T47D (cell line): ENCODE measurements at places on chromosomes 4 and X.

GRCh38 chr4:71470524-71470923 is 131.7 kb downstream of the SLC4A4 start:
- DNase-seq = no peak

GRCh38 chrX:46257451-46257879 is 287.8 kb downstream of the ZNF674 start:
- DNase-seq = no peak

DNA sequence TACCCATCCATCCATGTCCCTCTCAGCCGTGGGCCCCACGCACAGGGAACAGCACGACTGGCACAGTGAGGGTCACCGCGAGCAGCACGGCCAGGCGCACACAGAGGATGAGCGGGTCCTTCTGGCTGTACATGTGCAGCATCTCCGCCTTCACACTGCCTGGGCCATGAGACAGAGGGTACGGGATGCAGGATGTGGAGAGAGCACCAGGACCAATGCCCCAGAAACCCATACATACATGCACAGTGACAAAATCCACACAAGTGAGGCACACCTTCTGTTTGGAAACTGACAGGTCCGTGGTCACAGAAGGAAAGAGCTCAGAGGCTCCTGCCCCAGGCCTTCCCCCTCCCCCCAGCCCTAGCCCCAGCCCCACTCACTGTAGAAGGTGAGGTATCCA is 9.5 kb downstream of the SLC38A5 start:
- no peak for DNase-seq

- peak; percentile 51 for DNase-seq
Measured at GRCh38 chr4:174828845-174829701, at the start of gene GLRA3. TSS of gene GLRA3 (minus strand) at chr4:174829247. CDS start at chr4:174828811, 436 bp downstream.

DNA sequence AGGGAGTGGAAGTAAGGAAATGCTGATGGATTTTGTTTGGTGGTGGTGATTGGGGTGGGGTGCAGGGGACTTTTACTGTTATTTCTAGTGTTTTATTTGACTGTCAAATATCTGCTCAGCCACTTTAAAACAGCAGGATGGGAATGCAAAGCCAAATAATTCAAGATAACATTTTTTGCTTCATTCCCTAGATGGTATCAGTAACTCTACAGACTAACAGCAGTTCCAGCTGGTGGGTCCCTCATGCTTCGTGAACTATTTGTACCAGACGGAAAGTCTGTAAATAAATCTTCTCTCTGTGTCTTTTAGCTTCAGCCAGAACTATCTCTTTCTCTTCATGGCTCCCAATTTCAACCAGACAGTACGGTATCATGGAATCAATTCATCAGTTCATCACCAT is 27.5 kb downstream of the GPR143 start:
- DNase-seq = no peak

DNA sequence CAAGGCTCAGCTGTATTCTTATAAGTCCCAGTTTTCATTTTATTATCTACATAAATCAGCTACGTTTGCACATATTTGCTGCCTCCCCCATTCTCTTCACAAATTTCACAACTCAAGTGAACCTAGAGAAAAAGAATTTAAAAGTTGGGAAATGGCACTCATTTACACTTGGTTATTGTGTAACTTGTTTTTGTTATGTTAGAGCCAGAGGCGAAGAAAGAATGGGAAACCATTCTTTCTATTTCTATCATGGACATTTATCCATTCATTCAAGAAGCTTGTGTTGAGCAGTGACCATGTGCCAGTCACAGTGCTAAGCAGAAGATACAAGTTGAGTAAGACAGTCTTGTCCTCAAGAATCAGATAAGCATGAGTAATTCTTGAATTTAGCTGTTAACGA is 13.5 kb downstream of the LIAS start:
- DNase-seq = no peak

DNA sequence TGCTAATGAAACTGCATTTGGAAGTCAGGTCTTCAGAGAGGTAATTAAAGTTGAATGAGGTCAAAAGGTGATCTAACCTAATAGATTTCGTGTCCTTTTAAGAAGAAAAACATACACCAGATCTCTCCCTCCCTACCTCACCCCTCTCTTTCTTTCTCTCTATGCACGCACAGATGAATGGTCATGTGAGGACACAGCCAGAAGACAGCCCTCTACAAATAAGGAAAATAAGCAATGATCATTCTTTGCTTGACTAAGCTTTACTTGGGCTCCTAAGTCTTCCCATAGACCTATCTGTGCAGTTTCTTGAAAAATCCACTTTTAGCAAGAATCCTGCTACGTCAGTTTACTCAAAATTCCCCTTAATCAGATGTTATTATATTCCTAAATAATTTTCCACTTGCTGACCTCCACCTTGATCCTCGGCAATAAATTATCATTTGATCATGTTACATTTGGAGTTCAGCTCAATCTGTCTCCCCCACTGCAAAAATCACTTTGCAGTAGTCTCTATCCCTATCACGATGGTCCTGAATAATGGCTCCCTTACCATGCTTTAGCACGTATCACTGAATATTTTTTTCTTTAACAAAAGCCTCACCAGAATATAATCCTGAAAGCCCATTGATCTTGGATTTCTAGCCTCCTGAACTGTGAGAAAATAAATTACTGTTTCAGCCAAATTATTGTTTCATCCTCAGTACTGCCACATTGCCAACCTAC is 527.3 kb downstream of the GABRG1 start:
- DNase-seq = no peak

DNA sequence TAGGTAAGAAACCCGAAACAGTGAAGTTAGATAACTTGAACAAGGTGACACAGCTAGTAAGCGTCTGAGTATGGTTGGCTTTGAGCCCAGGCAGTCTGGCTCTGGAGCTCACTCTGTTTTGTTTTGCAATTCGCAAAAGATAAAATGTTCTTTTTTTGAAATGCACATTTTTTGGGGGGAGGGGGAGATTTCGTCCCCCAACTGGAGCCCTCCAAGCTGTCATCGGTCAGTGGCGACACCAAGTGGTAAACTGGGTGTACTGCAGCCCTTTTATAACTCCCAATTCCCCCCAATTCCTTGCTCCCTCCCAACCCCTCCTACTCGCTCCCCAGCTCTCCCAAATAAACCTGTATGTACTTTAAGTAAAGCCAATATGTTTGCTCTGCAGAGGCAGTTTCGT is 2.8 kb upstream of the CLCN5 start:
- no peak for DNase-seq

- DNase-seq = peak; percentile 33
Measured at GRCh38 chr4:173420324-173420752, 21.4 kb upstream of the SCRG1 start.

GRCh38 chrX:129347291-129347690 is 176.0 kb downstream of the SMARCA1 start:
- DNase-seq = no peak

DNA sequence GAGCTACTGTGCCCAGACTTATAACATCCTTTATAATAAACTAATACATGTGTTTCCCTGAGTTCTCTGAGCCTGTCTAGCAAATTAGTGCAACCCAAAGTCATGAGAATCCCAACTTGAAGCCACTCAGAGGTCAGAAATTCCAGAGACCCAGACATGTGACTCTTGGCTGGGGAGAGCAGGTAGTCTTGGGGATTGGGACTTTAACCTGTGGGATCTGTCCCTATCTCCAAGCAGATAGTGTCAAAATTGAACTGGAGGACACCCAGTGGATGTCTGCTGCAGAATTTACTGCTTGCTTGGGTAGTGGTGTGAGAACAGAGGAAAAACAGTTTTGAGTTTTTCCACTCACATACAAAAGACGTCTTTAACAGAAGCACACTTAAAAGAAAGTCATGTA is 26.4 kb downstream of the ELOVL6 start:
- no peak for DNase-seq

- DNase-seq = no peak
Measured at GRCh38 chr4:184169225-184169867, 48.3 kb downstream of the ENPP6 start.

- DNase-seq = peak; percentile 13
Measured at GRCh38 chrX:97587171-97587570, 703.5 kb downstream of the RPA4 start.

- no peak for DNase-seq
Measured at GRCh38 chr4:139552517-139553307, 3.3 kb downstream of the SETD7 start.

GRCh38 chr4:1870328-1870577 is 940 bp upstream of the NSD2 start:
- peak; percentile 83 for DNase-seq

DNA sequence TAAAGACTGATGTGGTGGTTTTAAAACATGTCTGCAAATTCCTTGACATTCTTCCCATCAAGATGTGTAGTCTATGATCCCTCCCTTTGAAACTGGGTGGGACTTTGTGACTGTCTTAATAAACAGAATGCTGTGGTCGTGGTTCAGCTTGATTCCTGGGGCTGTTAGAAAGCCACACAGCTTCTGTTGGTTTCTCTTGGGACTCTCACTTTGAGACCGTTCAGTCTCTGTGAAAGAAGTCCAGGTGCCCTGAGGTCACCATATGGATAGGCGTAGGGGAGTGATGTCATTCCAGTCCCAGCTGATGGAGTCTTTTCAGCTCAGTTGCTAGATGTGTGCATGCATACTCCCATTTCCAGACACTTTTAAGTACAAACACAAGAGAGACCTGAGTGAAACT is 216.6 kb downstream of the KDR start:
- no peak for DNase-seq

- DNase-seq = no peak
Measured at GRCh38 chr4:10239982-10240654, 123.5 kb upstream of the WDR1 start.

DNA sequence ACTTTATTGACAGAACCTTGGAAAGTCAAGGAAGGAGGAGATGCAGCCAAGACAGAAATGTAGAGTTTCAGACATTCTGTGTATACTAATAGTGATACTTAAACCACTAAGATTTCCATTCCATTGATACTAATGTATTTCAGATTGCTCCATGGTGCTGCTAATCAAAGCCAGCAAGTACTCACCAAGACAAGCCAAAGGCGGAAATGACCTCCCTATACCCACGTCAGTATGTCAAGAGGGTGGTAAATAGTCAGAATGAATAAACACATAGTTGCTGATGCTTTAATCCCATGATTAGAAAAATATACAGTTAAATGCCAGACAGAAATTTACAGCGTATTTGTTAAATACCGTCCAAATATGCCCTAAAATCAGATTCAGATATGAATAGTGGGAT is 417.8 kb upstream of the INTU start:
- no peak for DNase-seq

DNA sequence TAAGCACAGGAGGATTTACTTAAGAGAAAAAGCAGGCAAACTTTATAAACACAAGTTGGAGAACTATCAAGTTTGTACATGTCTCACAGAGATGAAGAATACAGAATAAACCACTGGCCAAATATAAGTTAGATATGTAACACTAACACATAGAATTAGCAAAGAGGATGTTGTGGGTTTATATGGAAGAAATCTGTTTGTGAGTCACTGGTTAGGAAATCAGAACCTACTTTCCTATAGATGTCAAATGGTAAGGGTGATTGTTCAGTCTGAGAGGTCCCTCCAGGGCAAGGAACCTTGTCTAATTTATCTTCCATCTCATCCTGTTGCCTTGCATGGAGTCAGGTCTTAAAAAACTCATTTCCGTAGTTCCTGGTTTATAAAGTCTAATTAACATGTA is 14.8 kb upstream of the ART3 start:
- DNase-seq = no peak

GRCh38 chr4:20816287-20816686 is 116.0 kb downstream of the PACRGL start:
- DNase-seq = no peak

GRCh38 chr4:141416219-141416618 is 195.5 kb downstream of the ZNF330 start:
- no peak for DNase-seq

DNA sequence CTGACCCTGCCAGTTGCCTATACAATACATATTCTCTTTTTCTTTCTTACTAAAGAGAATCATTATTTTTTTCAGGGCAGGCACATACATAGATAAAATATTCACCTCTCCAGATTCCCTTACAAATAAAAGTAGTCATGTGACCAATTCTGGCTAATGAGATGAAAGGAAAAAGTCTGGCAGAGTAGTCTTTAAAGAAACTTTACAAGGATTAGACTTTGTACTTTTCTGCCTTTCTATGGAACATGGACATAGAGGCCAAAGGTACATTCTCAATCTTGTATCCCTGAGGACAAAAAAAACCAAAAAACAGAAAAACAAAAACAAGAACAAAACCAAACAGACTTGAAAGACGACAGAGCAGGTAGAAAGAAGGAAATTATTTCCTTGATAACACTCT is 75.6 kb downstream of the DCK start:
- DNase-seq = no peak

- DNase-seq = peak; percentile 72
Measured at GRCh38 chr4:67700738-67701516, at the start of gene UBA6. TSS of gene UBA6 (minus strand) at chr4:67701155. CDS start at chr4:67701119, 36 bp downstream.

GRCh38 chr4:2036866-2037265 is 22.3 kb upstream of the NAT8L start:
- DNase-seq = no peak

GRCh38 chrX:71227370-71228062 is 4.5 kb downstream of the GJB1 start:
- DNase-seq = no peak

DNA sequence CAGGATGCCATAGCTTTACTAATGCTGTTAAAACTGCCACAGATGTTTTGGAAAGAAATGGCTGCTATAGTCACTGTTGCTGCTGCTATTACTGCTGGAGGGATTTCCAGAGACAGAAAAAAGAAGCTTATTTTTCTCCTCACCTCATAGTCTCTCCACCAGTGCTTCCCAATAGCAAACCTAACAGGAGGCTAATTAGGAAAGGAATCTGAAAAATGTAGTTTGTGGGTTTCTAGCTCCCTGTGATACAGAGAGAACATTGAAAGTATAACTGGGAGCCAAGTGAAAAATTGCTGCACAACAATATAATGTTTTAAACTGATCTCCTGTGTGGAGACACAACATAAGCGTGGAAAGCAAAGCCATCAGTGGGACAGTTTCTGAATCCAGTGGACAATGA is 8.6 kb upstream of the TSPAN7 start:
- DNase-seq = no peak

DNA sequence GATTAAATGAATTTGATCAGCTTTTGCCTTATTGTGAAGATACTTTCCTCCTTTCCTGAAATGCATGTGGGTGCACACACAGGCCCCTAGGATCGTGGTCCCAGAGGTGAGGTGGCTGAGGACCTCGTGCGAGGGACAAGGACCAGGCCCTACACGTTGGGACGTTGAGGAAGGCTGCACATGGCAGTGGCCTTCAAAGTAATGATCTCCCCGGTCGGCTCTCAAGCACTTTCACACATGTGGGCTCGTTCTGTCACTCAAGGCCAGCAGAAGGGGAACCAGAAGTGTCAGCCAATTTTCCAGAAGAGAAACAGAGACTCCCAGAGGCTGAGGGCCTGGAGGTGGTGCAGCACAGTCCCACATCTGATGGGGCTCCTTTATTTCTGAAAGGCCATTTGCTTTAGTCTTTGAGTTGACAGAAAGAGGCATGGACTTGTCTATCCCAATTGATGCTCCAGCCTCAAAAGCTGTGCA is 196.8 kb downstream of the AFAP1 start:
- no peak for DNase-seq

GRCh38 chrX:68936126-68936525 is 107.3 kb downstream of the EFNB1 start:
- DNase-seq = no peak
